ENCODE measurements at places on chromosomes 12 and 14.

DNA sequence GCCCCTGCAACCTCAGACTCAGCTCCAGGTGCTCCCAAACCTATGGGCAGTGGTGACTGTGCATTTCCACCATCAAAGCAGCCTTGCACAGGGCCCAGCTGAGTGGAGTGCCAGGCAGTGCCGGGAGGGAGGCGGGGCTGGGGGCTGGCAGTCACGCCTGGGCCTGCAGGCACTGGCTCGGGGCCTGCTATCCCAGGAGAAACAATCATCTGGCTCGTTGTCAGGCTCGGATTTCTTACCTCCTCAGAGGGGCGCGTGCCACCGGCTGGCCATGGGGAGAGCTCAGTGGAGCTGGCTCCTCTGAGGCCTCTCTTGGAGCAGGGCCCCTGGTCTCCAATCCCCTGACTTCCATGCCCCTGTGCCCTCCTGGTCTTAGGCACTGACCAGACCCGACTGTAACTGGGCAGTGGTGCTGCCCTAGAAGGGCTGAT, 20.2 kb upstream of the PPP1R13B start:
- no peak for DNase-seq

GRCh38 chr12:129716825-129717224, 187.0 kb downstream of the TMEM132D start:
- no peak for DNase-seq

DNA sequence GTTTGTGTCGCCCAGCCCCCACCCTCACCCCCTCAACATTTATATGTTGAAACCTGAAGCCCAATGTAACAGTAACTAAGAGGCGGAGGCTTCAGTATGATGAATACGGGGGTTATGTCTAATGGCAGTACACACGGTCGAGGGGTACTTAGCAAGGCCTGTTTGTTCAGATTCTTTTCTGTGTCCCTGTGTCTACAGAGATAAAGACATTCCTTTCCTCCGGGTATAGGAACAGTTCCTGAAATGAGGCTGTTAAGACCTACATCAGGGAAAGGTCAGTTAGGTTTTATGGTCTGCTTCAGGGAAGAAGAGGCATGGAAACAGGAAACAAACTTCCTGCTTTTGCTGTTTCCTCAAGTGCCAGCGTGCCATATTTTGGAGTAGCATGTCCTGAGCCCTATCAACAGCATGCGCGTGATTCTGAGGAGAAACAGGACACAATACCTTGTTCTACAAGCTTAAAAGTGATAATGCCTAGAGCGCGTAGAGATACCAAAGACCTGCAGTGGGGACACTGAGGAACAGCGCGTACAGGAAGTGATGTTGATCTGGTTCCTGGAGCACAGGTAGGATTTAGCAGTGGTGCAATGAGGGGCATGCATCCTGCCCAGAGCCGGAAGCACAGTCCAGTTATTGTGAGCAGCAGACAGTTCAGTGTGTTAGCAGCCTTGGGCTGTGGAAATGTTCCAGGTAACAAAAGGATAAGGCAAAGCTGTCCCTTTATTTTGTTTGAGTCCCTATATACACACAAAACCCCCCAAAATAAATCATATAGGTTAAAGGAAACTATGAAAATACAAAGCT, 47.2 kb downstream of the FGD4 start:
- no peak for DNase-seq

DNA sequence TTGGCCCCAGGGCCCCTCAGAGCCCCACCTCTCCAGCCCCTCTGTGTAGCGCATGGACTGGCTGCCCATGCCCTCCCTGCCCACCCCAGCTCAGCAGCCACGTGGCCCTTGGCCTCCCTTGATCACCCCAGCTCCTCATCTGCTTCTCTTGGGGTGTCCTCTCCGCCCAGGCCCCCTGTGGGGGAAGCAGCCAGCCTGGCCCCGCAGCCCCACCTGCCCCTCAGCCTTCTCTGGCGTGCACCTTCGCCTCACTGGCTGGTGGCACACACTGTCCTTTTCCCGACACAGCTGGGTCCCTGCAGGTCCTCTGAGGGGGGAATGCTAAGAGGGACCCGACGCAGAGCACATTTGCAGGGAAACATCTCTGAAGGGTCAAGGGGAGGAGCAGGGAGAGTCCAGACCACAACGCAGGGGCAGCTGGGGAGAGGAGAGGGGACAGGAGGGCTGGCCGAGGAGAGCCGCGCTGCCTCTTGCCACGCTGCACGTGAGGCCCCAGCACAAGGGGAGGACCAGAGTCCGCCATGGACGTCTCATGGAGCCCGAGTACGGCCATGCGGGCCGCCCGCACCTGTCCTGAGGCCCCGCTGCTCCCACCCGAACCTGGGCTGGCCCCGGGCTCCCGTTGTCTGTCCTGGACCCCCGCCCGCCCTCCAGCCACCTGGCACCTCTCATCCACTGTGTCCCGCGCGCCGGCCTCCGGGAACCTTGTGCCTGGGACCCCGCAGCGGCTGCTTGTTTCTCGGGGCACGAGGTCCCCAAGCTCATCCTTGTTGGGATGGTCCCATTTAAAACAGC, 36.1 kb downstream of the PACS2 start:
- DNase-seq: no peak

DNA sequence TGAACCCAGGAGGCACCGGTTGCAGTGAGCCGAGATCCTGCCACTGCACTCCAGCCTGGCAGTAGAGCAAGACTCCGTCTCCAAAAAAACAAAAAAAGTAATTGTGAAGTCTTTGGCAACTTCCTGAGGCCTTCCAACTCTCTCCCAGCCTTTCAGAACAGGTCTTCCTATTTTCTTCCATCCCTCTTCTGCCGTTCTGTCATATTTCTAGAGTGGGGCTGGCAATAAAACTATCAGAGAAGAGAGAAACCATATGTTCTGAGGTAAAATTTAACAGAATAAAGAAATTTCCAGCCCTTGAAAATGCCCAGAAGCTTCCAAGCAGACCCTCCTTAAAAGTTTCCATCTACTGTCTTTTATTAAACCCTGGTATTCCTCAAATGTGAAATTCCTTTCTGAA, 100.4 kb downstream of the HMGA2 start:
- DNase-seq: no peak

- DNase-seq: peak; percentile 83
These were observed 3.0 kb upstream of the PLXNC1 start for GRCh38 chr12:94145191-94145983.

- no peak for DNase-seq
These were observed 17.8 kb downstream of the ACSM4 start for GRCh38 chr12:7321624-7322023.

DNA sequence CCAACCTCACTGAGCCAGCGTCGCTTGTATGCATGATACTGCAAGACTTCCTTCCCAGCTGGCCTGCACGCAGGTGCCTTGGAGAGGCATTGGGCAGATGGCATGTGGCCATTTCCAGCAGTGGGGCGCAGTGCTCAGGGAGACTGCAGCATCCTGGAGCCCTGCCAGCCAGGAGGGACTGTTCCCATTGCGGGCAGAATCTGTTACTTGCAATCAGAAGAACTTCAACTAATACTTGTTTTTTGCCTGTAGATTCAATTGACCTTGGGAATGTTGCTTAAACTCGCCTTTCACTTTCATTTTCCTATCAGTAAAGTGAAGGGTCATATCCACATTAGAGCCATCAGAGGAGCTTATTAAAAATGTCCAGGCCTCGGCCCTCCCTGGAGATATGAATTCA, 29.8 kb downstream of the ANKRD9 start:
- no peak for DNase-seq

GRCh38 chr12:54300732-54301427, at the start of gene NFE2:
Gene NFE2 (minus strand): TSS chr12:54301015. CDS start chr12:54295248, 5,767 bp downstream.
- DNase-seq: peak; percentile 97

- no peak for DNase-seq
These were observed 581.3 kb downstream of the TMEM121 start for GRCh38 chr14:106107703-106108102.

- DNase-seq: no peak
These were observed 924 bp upstream of the MANSC1 start for GRCh38 chr12:12350868-12351463.

DNA sequence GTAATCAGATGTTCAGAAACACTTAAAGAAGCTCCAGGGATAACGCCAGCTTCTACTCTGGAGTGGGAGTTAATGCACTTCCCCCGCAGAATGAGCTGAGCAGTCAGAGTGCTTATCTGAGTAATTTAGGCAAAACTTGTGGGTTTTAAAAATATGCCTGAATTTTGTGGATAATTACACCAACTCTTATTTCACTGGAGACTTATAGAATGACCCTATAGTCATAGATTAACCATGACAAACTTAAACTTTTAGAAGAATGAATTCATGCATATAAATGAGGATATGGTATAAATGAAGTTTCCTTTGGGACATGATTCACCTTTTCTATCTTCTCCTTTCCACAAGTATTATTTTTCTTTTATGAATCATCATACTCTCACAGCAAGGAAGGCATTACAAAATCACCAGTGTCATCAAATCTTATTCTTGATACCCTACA, 241.1 kb upstream of the FBXO33 start:
- no peak for DNase-seq

DNA sequence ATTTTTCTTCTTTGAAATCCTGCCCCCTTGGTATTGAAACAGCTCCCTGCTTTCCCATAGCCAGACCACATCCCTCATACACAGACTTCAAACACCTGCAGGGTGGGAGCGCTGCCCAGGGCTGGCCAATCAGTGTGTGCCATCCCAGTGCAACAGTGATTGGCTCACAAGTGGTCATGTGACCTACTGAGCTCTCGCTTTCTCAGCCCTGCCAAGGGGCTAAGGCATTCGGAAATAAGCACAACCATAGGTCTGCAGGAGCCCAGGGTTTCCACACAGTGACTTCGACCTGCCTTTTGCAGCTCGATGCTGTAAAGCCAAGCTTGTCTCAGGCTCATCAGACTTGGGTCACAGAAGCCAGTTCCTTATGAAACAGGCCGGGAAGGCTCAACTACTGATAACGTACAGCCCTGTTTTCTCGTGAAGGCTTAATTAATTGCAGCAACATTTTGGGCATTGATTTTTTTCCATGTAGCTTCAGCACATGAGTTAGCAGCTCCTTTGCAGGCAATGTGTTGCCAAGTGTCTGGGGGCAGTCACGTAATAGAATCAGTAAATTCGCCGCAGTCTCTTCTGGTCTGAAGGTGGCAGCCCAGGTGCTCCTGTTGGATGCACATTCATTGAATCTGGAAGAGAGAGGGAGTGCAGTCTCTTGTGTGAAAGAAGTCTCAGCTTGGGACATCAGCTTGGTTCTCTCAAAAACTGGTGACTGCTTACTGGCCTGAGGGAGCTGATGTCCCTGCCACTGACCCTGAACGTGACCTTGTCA, 1091.8 kb downstream of the AACS start:
- no peak for DNase-seq

- DNase-seq: peak; percentile 64
These were observed 499 bp downstream of the TOGARAM1 start for GRCh38 chr14:44962334-44963043.

DNA sequence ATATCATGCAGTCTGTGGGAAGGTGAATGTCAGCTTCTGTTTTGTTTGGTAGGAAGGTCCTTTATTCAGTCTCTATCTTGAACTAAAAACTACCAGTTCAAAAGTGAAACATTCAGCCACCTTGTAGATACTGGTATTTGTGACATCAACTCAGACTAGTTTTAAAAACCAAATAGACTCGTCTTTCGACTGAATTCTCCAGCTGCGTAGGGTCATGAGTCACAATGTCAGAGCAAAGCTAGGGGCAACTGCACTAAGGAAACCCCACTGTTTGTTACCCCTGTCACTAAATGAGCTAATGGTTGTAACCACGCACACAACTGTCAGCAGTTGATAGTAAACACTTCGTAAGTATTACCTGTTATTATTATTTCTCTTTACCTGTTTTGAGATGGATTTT, 144.6 kb downstream of the PRIMA1 start:
- DNase-seq: no peak

GRCh38 chr14:61644834-61645233, 50.5 kb upstream of the HIF1A start:
- no peak for DNase-seq

DNA sequence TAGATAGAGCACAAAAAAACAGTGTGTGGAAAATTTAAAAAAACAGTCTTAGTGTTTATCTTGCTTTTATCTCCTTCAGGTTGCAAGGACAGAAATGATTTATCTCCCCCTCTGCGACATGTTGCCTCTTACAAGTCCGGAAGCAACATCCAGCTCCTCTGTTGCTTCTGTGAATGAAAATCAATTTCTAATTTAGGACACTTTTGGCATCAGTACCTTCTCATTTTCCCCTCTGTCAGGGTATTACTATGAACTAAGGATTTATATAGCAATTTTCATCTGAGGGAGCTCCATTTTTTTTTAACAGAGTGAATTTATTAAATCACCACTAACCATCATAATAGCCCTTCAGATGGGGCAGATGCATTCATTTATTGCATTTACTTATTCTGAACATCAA, 116.6 kb upstream of the PLXNC1 start:
- DNase-seq: no peak

DNA sequence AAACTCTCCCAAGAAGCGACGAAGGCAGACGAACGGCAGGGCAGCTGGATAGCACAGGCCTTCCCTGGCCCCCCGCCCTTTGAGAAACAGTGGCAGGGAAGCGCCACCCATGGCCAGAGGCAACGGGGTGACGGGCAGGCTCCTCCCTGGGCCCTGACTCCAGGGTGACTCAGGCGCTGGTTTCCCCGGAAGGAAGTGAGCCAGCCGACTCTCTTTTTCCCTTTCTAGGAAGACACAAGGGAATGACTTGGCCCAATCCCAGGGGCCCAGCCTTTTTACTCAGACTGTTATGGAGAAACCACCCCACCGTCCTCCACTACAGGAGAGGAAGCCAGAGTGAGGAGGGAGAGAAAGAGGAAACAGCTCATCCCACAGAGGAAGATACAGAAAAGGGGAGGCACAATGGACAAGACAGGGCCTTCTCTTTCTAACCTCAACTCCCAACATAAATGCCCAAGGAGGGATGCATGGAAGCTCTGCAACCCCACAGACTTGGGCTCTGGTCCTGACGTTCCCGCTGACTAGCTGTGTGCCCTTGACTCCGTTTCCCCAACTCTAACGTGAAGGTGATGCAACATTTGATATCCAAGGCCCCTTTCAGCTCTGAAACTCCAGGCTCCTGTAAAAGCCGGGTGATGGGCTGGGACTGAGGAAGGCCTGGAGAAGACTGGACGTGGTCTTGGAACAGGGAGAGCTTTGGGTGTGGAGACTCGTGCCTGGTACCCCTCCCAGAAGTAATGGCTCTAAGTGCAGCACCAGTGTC, 27.9 kb downstream of the ACTN1 start:
- DNase-seq: peak; percentile 84

DNA sequence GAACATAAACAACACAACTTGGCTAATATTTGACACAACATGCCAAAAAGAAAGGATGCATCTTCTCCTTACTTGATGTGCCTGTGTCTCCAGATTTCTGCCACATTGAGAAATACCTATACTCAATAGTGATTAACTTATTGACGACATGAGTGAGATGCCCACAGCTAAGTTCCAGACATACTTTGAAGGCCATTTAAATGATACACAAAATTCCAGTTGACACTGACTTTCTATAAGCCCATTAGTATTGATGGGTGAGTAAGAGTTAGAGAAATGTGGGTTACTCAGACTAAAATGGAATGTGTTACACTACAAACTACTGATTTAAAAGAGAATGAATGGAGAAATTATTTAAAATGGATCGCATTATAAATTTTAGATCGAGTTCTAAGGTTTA, 838.2 kb upstream of the MGAT4C start:
- DNase-seq: no peak
